ENCODE measurements at places on chromosomes 2 and 18. TPM values are rescaled to one million over a fixed set of nuclear protein-coding genes. Genes with fewer than 3 reads are reported as not detected.

The CNGA3 gene
- not detected for total RNA-seq

The FASTKD2 gene
- 20.6 TPM for total RNA-seq

DNA sequence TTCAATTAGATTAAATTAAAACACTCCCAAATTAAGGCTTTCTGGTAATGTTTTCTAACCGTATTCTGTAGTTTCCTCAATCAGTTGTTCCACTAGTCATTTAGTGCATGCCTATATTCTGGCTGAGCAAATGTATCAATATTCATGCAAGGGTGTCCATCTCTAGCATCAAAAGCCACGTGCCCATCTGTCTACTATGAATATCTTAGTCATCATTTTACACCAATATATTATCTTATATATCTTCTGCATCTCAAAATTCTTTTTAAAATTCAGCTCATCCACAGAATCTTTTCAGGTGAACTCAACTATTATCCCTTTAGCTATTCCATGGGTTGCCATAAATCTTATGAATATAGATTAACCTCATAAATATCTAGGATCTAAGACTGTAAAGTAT, 488.2 kb downstream of the PARD3B start:
- DNase-seq: no peak

DNA sequence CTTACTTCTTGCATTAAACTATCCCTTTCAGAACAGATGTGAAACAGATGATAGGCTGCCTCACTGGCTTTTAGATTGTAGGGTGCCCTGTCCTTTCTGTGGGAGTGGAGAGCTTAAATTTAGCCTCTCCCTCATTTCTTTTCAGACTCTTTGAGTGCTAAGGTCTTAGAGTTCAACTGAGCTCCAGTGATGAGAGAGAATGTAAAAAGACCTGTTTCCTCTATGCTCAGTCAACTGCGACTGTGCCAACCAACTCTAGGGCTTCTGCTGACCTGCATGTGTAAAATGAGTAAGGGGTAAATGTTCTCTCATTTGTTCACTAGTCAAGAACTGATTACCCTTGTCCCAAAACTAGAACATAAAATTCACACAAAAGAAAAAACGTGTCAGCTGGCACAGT, 104.8 kb upstream of the TGFA start:
- DNase-seq: no peak

The CYP27A1 gene
- 31.9 TPM for total RNA-seq

- no peak for DNase-seq
Measured at GRCh38 chr2:176082824-176083751, 674 bp downstream of the EVX2 start.

DNA sequence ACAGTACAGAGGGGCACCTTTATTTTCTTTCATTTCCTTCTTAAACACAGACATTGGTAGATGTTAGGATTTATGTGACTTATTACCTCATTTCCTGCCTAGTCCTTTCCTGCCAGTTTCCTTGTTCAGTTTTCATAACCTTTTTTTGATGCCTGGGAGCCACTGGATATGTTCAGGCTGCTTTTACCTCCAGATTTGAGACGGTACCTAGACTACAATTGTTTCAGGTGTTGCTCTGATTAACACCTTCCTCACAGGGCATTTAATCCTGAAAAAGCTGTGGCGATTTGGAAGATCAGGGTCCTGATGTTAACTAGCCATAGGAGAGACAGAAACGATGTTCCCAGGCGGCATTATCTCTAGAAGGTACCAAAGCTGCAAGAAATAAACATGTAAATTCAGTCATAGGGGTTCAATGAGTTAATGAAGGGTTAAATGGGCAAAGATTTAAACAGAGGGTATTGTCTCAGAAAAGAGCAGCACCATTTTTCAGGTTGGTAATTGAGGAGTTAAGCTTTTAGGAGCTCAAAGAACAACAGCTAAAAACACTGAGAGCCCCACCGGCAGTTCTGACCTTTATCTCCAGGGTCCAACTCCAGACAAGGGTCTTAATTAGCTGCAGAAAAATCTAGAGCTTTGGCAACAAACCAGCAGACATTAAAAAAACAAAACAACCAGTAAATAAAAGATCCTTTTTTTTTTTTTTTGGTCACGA, 93.3 kb downstream of the HRH4 start:
- DNase-seq: no peak

- DNase-seq: no peak
Measured at GRCh38 chr2:241547781-241548450, 10.6 kb upstream of the BOK start.

DNA sequence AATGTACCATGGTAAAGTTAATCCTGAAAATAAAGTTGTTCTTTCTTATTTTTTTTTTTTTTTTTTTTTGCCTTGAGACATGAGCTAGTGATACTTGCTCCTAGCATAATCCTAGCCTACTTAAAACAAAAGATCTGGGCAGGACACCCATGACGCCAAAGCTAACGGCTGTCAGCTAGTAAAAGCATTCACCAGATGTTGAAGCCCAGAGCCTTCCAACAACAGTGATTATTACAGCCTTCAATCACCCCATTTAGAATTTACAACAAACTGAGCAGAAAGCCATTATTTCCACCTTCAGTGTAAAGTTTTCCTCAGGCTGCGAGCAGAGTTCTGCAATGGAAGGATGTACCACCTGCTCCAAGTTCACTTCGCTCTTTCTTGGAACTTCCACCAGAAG, 259.5 kb downstream of the SP3 start:
- DNase-seq: no peak

DNA sequence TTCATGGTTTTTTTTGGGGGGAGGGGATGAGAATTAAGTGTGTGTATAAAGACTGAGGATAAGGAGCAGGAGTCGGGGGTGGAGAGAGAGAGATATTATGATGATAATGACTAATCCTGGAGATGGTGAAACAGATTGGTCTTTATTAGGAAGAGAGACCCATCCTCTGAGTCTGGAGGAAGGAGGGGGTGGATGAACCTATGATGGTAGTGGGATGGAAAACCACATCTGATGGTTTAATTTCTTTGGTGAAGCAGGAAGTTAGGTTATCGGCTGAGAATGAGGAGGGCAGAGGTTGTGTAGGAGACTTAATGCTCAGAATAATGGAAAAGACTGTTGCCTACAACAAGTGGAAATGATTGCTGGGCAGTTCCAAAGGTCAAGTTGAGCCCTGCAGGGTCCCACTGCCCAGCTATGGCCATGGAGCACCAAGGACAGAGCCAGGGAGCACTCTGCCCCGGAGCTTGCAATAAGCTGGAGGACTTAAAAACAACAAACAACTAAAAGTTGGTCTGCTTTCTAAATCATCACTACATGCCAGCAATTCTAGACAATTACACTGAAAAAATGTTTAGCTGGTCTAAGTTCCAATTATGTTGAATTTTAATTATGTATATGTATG, 7.9 kb downstream of the SLC16A14 start:
- DNase-seq: no peak

DNA sequence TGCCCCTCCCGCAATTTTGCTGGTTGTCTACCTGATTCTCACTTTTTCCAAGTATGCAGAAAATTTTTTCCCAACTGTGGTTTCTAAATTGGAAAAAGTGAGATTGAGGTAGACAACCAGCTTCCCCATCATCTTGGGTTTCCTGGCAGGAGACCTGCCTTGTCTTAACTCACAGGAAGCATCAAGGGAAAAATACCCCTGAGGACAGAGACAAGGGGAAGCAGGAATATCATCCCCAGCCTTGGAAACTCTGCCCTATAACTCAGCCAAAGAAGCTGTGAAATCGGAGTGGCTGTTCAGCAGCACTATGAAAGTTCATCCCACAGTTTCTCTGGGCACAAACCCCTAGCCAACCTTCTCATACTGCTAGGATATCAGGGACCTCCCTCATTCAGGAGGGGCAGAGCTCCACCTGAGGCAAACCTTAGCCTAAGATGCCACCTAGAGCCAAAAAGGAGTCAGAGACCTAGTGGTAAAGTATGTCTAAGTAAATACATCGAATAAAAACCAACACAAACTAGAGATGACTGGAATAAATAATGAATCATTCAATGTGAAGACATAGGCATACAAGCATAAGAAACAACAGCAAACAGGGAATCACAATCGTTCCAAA, 68.2 kb downstream of the ZSWIM2 start:
- DNase-seq: no peak

GRCh38 chr2:33606622-33607021, 7.5 kb upstream of the FAM98A start:
- DNase-seq: no peak

The ANKRD30BL gene
- total RNA-seq: not detected

The ANKRD30B gene
- total RNA-seq: not detected

The FTCDNL1 gene
- 1.4 TPM for total RNA-seq

The OTX1 gene
- total RNA-seq: not detected

DNA sequence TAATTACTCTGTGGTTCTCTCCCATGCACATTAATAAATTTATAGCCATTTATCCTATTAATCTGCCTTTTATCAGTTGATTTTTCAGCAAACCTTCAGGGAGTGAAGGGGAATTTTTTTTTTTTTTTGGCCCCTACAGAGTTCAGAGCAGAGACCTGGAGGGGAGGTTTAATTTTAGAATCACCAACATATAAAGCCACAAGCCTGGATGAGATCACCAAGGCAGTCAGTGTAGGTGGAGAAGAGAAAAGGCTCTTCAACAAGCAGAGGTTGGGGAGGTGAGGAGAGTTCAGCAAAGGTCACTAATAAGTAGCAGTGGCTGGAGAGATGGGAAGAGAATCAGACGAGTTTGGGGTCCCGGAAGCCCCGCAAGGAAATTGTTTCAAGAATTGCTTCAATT, 48.4 kb upstream of the SPTBN1 start:
- DNase-seq: no peak

- DNase-seq: no peak
Measured at GRCh38 chr2:6052649-6053048, 360.5 kb downstream of the SOX11 start.

DNA sequence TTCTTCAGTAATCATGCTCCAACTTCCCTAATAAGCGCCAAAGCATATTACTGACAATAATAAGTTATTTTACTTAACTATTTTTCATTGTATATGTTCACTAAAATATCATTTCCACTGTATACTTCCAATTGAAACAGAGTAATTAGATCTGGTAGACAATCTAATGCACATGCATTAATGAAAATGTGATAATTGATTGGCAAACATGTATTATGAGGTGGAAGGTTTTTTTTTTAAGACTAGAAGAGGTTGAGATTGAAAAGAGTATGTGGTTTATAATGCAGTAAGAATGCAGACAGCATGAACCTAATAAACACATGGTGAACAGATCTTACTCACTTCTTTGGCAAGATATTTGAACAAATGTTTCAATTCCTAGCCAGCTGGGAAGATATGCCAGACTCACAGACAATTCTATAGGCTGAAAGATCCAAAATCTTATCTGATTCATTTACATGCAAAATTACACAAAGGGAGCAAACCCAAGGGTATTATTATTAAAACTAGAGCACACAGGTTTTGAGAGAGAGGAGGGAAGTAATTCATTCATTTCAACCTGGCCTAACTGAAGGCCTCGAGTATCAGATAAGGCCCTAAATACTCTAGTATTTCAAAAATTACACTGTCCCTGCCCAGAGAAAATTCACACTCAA, 2.8 kb downstream of the NCKAP1 start:
- no peak for DNase-seq

The COLEC12 gene
- total RNA-seq: 15.9 TPM

- no peak for DNase-seq
Measured at GRCh38 chr2:148582679-148583511, 61.7 kb upstream of the EPC2 start.

The XIRP2 gene
- 0.19 TPM for total RNA-seq

The PROKR1 gene
- total RNA-seq: not detected

The MIB1 gene
- 57.1 TPM for total RNA-seq

The TEKT4 gene
- total RNA-seq: not detected

DNA sequence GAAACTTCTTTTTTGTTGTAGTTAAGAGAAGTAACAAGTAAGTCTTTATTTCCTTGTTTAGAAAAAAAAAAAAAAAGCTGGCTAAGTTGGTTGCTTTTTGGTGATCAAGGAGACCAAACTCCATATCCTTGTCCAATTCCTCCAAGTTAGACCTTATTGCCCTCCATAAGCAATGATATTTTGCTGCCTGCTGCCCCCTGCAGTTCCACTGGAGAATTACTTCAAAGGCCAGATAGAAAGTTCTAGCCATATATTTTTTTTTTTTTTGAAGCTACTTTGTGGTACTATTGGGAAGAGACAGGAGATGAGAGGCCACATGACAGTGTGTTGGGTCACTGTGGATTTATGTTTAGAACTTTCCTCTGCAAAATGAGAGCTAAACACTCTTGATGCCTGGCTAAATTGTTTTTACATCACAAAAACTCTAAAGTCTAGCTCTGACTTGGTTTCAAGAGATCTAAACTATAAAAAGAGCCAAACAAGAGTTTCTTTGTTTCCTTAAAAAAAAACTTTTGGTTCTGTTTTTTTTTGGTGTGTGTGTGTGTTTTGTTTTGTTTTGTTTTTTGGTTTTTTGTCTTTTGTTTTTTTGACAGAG, 80.7 kb upstream of the RASGRP3 start:
- DNase-seq: no peak

- DNase-seq: no peak
Measured at GRCh38 chr18:74818516-74819175, 221.0 kb downstream of the ZNF407 start.

DNA sequence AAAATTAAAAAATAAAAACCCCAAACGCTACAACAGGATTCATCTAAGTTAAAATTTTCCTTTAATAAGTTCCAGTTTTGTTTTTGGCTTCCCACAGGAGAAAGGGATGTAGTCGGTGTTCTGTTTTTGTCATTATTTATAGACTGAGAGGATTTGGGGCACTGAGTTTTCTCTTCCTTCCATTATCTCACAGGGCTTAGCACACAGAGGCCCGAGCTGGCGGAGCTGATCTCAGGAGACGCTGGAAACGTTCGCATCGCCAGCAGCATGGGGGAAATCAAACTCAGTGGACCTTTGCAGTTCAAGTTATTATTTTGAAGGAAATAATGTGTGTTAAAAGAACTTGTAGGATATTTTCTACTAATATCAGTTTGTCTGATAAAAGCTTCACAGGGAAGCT, 669.7 kb upstream of the SALL3 start:
- no peak for DNase-seq

The GGCX gene
- 30.3 TPM for total RNA-seq

- DNase-seq: no peak
Measured at GRCh38 chr2:175914846-175915245, 87.2 kb downstream of the LNPK start.

The VAMP5 gene
- 60.3 TPM for total RNA-seq

DNA sequence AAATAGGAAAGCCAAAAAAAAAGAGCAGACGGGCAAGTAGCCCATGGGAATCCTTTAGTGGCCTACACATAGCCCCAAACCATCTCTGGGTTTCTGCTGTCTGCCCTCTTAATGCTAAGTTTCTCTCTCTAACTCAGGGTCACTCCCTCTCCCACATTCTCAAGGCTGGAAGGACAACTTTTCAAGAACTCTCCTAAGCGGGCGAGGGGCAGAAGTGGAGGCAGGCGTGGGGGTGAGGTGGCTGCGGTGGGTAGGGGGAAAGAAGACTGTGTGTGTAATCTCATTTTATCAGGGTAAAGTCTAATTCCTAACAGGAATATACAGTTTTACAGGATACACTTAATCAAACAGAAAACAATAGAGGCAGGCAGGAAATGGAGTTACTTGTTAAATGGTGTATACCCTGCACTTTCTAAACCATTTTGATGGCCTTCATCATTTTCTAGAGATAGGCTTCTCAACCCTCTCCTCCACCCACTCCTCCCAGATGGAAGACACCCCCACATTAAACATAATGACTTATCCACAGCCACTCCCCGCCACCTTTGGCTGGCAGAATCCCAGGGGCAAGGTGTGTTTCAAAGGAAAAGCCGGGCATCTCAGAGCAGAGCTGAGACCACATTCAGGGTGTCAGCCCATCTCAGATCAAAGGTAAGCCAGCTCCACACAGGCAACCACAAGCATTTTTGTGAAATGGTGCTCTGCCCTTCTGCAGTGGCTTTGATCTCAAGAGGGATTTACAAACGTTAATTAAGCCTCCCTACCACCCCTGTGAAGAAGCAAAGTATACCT, 6.8 kb downstream of the SMAD7 start:
- DNase-seq: no peak

The EFHD1 gene
- total RNA-seq: 236 TPM

The CLASP1 gene
- 81.8 TPM for total RNA-seq

Data from aorta (tissue), 5 donors.